Activated CD8-positive, alpha-beta memory T cell treated with anti-CD3 and anti-CD28 coated beads for 4 hours (primary cell): ENCODE measurements at places on chromosomes 6 and 20.

GRCh38 chr6:39193201-39193791, 36.0 kb downstream of the KCNK5 start:
- no peak for DNase-seq

DNA sequence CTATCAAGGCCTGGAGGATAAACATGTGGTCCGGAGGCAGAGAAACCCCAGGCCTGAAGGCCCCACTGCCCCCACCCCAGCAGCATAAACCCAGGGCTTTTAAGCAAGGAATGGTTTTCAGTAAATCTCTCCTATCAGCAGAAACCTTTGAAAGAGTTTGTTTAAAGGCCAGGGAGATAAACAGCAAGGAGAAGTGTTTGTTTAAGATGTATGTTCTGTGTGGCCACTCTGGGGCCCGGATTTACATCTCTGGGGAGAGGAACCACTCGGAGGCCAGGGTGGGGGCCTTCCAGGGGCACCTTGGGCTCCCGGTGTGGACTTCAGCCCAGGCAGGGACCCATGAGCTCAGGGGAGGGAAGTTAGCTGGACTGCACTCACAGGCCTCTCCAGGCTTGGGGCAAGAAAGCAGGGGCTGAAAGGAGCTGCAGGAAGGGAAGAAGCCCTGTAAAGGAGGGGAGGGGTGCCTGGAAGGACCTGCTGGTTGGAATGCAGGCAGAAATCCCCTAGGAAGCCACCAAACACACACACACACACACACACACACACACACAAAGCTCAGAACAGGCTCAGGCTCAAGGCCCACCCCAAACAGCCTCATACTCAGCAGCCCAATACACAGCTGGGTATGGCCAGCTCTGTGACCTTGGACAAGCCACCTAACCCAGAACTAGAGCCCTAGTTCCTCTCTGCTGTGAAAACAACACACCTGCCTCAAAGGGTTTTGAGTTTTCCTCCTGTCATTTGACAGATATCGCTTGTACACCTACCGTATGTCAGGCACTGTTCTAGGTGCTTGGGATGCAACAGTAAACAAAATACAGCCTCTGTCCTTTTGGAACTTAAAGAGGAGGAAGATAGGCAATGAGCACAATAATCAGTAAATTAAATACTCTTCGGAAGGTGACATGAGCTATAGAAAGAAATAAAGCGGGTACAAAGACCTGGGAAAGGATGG, 26.2 kb upstream of the FOXP4 start:
- no peak for DNase-seq

- no peak for DNase-seq
These were observed 69.2 kb upstream of the CDYL start for GRCh38 chr6:4707011-4707410.

- no peak for DNase-seq
These were observed 6.0 kb downstream of the MMP9 start for GRCh38 chr20:46014517-46015396.

DNA sequence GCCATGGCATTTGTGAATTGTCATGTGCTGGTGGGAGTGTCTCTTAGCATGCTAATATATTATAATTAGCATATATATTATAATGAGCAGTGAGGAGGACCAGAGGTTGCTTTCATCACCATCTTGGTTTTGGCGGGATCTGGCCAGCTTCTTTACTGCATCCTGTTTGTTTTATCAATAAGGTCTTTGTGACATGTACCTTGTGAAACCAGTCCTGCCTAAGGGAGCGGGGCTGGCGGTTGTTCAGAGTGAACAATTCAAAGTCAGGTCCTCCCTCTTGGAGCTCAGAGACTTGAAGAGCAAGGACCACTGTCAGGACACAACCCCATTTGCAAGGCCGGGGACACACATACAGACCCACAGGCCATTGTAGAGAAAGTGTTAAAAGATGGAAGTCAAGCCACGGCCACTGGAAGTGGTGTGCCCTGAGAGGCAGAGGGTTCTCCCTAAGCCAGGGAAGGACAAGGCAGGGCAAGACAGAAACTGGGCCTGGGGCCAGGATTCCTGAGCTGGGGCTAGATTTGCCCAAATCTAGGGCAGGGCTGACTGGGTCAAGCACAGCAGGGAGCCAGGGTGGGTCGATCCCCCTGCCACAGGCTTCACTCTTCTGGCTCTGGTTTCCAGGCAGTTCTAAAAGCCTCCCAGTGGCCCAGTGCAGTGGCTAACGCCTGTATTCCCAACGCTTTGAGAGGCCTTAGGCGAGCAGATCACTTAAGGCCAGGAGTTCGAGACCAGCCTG, 14.2 kb downstream of the SLC52A3 start:
- DNase-seq, result no peak

DNA sequence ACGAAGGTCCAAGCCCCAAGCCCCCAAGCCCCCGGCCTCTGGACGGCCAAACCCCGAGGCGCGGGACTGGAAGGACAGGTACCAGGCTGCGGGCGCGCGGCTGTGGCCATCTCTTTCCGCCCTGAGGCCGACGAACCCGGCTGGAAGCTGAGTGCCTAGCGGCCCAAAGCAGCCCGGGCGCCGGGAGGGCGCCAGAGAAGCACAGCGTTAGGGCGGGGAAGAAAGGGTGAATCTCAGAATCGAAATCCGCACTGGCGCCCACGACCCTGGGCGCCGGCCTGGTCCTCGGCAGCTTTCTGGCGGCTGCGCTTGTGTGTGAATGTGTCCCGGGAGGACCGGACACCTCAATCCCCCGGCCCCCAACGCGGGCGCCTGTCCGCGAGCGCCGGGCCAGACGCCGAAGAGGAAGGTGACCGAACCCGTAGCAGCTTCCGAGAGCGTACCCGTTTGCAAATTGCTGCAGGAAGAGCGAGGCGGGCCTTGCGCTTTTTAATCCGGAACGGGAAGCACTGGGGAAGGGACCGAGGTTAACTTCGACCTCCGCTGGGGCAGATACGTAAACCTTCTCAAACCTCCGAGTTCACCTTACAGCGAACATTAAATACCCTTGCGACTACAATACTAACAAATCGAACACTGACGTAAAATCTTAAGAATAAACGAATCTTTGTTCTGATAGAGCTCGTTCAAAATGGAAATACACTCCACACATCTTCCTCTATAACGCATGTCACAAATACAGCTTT, 2.9 kb downstream of the NRN1 start:
- DNase-seq, result no peak

DNA sequence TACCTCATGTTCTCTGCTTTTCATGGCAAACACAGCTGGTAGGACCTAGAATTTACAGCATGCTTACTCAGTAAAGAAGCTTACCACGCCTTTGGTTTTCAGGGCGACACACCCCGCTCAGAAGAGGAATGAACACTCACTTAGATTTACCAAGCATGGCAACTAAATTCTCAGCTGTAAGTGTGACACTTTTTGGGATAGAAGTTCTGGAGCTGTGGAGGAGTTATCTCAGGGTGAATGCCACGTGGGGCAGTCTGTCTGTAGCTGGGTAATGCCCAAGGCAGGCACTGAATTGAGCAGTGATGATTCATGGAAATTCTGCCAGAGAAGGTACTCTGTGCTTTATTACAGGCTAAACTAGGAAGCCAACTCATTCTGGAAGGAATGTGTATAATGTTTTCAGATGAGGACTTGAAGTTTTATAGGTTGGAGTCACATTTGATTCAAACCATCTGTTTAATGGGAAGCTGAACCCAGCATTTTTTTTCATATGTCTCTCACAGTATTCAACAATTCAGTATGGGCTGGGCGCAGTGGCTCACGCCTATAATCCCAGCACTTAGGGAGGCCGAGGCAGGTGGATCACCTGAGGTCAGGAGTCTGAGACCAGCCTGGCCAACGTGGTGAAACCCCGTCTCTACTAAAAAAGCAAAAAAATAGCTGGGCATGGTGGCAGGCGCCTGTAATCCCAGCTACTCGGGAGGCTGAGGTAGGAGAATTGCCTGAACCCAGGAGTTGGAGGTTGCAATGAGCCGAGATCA, 3.5 kb upstream of the PRIM2 start:
- DNase-seq, result no peak

GRCh38 chr6:170053966-170054661, 236.8 kb downstream of the DLL1 start:
- no peak for DNase-seq

GRCh38 chr20:24991897-24992486, 559 bp downstream of the APMAP start:
- no peak for DNase-seq

DNA sequence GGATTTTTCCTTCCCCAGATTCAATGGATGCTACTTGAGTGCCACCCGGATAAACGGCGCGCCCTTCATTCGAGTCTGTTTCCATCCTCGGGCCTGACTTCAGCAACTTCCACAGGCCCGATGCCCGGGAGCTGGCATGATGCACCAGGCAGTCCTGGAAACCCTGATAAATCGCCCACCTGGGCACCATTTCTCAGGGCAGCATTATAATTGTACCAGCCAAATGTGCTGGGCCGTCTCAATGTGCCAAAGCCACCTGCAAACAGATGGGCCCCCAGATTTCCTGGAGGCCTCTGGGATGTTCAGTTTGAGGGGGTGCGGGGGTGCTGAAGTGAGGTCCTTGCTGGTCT, 65.8 kb downstream of the NOL4L start:
- DNase-seq, result no peak

DNA sequence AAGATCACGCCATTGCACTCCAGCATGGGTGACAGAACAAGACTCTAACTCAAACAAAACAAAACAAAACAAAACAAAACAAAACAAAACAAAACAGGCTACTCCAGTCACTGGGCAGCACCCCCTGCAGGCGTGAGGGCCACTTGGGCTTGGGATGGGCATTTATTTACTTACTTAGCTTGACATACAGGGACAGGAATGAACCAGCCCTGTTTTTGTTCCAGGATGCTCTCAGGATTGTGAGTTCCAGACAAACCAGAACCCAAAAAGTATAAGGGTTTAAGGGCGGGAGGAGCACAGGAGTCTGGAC, 4.0 kb upstream of the PTPN1 start:
- no peak for DNase-seq

DNA sequence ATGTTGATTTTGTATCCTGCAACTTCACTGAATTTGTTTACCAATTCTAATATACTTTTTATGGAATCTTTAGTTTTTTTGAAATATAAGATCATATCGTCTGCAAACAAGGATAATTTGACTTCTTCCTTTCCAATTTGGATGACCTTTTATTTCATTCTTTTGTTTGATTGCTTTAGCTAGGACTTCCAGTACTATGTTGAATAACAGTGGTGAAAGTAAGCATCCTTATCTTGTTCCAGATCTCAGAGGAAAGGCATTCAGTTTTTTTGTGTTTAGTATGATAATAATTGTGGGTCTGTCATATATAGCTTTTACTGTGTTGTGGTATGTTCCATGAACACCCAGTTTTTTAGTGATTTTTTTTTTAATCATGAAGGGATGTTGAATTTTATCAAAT, 75.7 kb downstream of the GCLC start:
- DNase-seq, result no peak

DNA sequence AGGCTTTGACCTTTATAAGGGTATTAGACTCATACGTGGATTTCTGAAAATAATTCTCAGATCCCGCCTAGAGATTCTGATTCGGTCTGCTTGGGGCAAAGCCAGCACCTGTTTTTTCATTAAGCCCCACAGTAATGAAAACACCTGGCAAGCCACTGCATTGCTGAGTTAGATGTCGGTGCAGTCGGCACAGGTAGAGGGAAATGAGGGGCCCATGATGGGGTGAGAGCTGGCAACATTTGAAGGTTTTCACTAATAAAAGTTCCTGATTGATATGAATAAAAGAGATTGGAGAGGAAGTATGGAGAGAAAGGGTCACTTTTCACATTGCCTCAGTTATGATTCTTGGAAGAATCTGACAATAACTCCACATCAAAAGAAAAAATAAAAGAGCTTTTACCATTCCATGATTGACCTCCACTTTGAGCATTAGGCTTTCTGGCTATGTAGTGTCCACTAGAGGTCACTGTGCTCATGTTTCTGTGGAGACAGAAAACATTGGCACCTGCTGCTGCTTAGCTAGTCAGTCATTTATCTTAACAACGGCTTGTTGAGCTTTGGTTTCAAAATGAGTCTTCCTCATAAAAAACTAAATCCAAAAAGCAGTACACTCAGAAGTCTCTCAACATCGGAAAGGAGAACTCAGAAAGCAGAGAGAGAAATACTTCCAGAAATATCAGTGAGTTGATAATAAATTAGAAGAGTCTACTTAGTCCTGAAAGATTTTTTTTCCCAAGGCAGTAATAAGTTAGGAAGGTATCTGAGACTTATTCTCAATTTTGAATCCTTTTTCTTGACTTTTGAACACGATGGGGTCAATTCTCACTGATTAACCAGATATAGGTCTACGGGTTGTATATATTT, 53.3 kb upstream of the KLHL31 start:
- peak; percentile 5 for DNase-seq

GRCh38 chr6:9361749-9362148, 926.4 kb upstream of the SLC35B3 start:
- DNase-seq, result no peak

DNA sequence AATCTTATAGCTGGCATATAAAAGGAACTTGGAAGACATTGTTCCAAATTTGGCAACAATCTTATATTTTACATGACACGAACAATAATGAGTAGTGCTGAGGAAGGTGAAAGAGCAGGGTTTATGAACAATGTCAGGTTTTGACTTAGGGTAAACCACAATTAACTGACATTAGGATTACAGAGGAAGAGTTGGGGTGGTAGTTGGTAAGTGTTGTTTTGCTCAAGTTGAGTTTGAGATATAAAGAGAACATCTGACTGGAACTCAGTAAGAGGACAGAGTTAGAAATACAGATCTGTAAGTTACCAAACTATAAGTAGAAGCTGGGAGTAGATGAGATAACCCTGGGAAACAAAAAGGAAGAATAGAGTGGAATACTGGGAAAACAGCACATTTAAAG, 15.1 kb downstream of the RTN4IP1 start:
- no peak for DNase-seq

DNA sequence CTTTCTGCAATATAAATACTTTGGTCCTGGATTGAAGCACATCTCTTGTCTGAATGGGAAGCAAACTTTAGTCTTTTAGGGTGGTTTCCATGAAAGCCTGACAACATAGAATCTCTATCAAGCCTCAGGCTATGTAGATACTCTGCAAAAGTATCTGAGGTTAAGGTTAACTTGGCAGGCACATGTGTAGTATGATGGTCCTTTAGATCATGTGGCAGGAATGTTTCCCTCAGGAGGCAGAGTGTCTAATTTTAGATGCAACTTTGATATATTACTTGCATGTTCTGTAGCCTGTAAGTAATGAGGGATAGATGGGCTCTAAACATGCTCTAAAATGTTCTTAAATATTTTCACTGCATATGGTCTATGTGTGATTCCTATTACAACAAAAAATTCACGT, 8.2 kb downstream of the MYB start:
- DNase-seq, result no peak
